Mucosa of descending colon (tissue), 3 donors: ENCODE measurements at places on chromosomes 2 and 18. TPM values are rescaled to one million over a fixed set of nuclear protein-coding genes. Genes with fewer than 3 reads are reported as not detected.

ACVR1C gene
- total RNA-seq, result 9.2 TPM

NFU1 gene
- 38.9 TPM for total RNA-seq

SLC14A1 gene
- total RNA-seq, result 1.1 TPM

MFSD2B gene
- 0.19 TPM for total RNA-seq

NBEAL1 gene
- total RNA-seq, result 107 TPM

SLC30A3 gene
- not detected for total RNA-seq

NR4A2 gene
- 2.9 TPM for total RNA-seq

CYRIA gene
- total RNA-seq, result 18.0 TPM

RFX8 gene
- not detected for total RNA-seq

GYPC gene
- 14.3 TPM for total RNA-seq

ANO7 gene
- total RNA-seq, result 33.9 TPM

SATB2 gene
- 125 TPM for total RNA-seq

GPR75 gene
- total RNA-seq, result 2.1 TPM

TTN gene
- total RNA-seq, result 8.6 TPM

STON1 gene
- total RNA-seq, result 5.5 TPM
